ENCODE measurements at places on chromosomes 6 and 20.

DNA sequence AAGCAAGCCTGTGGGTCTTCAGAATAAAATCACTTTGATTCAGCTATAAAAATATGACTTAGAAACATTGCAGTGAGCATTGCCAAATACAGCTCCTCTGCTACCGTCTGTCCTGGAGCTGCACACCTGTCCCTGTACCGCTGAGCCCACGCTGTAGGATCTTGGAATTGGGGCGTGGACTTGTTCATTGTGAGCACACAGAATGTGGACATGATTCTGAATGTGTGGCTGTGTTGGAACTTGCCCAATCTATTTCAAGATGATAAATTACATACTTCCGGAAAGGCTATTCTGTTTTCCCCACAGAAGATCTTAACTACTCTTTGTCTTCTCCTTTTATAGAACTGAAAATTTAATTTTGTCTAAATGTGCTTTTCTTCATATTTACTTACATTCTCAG, 107.3 kb downstream of the UST start:
- DNase-seq, result no peak

DNA sequence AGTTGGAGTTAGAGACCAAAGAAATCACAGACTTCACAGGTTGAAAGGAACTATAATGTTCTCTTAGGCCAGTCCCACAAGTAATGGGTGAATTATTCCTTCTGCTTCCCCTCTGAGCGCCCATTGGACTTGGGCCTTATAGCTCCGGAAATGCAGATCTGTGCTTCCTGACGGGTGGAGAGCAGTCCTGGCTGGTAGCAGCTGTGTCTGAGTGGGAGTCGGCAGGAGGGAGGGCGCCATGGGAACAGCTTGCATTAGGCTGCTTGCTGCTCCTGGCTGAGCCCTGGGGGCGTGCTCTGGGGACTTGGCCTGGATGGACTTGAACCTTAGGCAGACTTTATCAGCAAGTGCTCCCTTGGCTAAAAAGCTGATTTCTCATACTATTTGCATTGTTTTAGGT, 18.4 kb upstream of the NUP153 start:
- peak; percentile 39 for DNase-seq

- no peak for DNase-seq
Measured at GRCh38 chr6:36195471-36196112, 952 bp upstream of the BRPF3 start.

GRCh38 chr20:24994470-24995368, 2.2 kb upstream of the APMAP start:
- peak; percentile 82 for DNase-seq

- DNase-seq, result peak; percentile 84
Measured at GRCh38 chr6:98834060-98835031, at the start of gene POU3F2. TSS of gene POU3F2 (plus strand) at chr6:98834574. CDS start at chr6:98834874, 300 bp downstream.

- no peak for DNase-seq
Measured at GRCh38 chr20:8803065-8803464, 265.8 kb upstream of the PLCB4 start.

DNA sequence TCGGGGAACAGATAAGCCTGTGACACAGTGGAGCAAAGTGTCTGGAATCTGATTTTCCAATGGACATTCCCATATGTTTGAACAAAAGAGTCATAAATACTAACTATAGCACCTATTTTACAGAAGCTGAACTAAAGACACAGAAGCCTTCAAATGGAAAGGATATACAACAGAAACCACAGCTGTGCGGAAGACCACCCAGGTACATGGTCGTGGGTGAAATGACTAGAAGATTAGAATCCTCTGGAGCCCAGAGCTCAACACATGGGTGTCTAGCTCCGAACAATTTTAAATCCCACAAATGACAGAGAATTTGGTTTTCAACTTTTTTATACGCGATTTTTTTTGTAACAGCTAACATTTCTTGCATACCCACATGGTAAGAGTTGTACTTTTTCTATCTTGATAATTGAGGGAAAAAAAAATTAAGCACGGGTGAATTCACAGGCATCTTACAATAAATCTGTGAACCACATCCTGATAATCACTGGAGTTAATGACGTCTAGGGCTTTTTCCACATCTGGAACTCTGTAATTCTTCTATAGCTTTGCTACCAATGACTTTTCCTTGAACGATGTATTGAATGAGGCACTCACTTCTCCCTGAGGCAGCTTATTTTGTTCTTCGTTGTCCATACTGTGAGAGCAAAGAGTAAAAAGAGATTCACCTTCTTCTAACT, 271.1 kb upstream of the AGPAT4 start:
- DNase-seq, result no peak

- no peak for DNase-seq
Measured at GRCh38 chr6:47076422-47077344, 34.6 kb upstream of the ADGRF1 start.

DNA sequence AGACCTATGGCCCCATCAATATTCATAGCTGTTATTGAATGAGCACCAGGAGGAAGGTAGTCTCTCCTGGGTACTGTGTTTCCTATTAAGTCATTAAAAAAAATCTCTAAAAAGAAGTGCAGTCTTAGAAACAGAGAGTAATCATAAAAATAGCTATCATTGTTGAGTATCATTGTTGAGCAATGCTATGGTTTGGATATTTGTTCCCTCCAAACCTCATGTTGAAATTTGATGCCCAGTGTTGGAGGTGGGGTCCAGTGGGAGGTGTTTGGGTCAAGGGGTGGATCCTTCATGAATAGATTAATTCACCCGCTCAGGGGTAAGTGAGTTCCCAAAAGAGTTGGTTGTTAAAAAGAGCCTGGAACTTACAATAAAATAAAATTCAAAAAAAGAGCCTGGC, 88.1 kb upstream of the IYD start:
- DNase-seq, result no peak

DNA sequence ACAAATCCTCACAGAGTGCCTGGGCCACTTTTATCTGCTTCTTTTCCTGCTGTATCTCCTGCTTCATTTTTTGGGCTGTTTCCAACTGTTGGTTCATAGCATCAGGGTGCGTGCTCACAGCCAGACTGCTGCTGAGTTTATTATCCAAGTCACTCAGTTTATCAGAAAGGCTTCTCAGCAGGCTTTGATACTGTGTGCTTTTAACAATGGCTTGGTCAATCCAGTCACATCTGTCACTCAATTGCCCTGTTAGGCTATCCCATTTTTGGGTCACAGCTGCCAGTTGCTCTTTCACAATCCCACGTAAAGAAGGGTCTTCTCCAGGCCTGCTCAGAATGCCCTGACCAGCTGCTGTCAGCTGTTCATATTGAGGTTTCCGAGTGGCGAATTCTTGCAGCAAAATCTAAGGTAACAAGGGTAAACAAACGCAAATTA, 87.2 kb downstream of the DST start:
- DNase-seq, result peak; percentile 16

- DNase-seq, result no peak
Measured at GRCh38 chr20:32845786-32846185, 12.9 kb upstream of the EFCAB8 start.

DNA sequence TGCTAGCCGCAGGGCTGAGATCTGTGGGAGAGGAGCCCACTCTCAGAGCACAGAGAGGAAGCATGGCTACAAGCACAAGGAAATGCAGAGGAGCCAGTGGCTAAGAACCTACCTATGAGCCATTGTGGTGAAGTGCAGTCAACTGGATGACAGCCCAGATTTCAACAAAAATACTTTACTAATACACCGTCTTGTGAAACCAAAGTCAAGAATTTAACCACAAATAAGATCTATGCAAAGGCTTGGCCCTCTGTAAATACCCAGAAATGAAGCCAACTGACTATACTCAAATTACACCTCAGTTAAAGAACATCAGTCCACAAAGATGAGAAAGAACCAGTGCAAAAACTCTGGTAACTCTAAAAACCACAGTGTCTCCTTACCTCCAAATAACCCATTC, 40.1 kb upstream of the PTCHD4 start:
- no peak for DNase-seq

- no peak for DNase-seq
Measured at GRCh38 chr6:73826571-73826970, 130.6 kb downstream of the CD109 start.

DNA sequence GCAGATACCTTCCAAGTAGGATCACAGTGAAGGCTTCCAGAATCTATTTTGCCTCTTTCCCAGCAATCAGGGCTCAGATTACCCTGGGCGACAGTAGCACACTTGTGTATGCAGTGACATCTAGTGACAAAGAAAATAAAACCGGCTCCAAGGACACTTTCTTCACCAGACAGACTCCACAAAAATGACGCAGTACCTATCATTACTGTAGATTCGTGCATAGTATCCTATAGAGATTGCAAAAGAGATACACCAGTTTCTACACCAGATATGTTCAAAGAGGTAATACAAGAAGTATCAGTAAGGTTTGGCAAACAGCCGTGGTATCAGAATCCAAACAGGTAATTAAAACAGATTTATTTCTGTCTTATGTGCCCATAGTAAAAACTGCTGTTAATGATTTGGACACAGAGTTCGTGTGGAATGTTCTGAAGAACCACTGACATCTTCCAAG, 600.4 kb upstream of the JAG1 start:
- peak; percentile 64 for DNase-seq

GRCh38 chr6:53647462-53648094, 18.0 kb downstream of the KLHL31 start:
- DNase-seq, result no peak

- peak; percentile 38 for DNase-seq
Measured at GRCh38 chr6:79949233-79949632, 1.9 kb upstream of the ELOVL4 start.

GRCh38 chr20:59608396-59608795, 4.1 kb downstream of the PHACTR3 start:
- DNase-seq, result no peak

- no peak for DNase-seq
Measured at GRCh38 chr6:15911753-15912504, 217.0 kb upstream of the MYLIP start.

- no peak for DNase-seq
Measured at GRCh38 chr6:90764001-90764400, 177.1 kb upstream of the MAP3K7 start.

DNA sequence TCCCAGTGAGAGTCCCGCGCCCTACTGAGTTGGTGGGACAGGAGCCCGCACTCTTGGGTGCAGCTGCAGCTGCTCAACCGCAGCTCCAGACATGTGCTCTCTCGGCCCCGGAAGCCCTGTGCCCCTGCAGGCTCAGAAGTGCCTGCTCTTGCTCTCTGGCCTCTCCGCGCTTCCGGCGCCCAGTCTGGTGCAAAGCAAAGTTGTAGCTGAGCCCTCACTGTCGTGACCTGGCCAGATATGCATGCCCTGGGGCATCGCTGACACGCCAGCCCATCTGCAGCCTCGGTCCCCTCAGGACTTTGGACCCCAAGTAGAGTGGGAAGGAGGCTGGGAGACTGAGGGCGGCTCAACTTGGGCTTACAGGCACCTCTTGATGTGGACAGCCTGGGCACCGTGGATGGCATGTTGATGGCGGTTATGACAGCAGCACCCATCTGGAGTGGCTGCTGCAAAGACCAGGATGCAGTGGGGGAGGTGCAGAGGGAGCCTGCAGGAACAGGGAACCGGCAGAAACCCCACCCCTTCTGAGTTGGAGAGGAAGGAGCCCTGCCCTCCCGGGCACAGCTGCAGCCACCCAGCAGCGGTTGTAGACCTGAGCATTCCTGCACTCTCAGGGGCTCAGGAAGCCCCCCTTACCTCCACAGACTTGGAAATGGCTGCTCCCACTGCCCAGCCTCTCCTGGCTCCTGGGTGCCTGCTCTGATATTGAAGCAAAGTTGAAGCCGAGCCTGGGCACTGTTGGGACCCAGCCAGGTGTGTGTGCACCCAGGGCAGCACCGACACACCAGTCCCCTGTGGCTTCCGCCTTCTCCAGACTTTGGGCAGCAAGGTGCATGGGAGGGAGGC, 462.6 kb downstream of the TBC1D32 start:
- DNase-seq, result no peak

DNA sequence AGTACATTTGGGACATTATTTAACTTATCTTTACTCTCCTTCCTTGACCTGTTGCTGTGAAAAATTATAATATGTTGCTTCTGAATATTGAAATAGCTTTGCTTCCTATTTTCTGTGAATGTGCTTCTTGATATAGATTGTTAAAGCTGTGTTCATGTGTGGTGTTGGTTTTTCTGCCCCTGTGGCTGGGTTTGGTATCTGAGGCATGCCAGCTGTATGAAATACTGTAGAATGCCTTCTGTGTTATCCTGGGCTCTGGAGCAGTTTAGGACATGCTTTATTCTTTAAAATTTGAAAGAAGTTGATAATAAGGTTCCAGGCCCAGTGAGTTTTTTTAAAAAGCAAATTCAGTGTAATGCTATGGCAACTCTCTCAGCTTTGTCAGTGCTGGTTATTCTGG, 71.7 kb downstream of the HIVEP1 start:
- peak; percentile 17 for DNase-seq

GRCh38 chr6:31952140-31952805, 6.4 kb downstream of the CFB start:
- DNase-seq, result peak; percentile 81

Measured in AG08396 (cell line).